ENCODE measurements at places on chromosomes 2 and 18. TPM values are rescaled to one million over a fixed set of nuclear protein-coding genes. Genes with fewer than 3 reads are reported as not detected.
A peak's percentile ranks its signal among the peaks of the same experiment; 100 is the strongest.

GLI2 gene
- 0.25 TPM for total RNA-seq

RPIA gene
- total RNA-seq: 23.6 TPM

RAD51AP2 gene
- total RNA-seq: not detected

TMEM247 gene
- not detected for total RNA-seq

LRP1B gene
- total RNA-seq: not detected

CHRNG gene
- total RNA-seq: not detected

KYNU gene
- 0.30 TPM for total RNA-seq

DNA sequence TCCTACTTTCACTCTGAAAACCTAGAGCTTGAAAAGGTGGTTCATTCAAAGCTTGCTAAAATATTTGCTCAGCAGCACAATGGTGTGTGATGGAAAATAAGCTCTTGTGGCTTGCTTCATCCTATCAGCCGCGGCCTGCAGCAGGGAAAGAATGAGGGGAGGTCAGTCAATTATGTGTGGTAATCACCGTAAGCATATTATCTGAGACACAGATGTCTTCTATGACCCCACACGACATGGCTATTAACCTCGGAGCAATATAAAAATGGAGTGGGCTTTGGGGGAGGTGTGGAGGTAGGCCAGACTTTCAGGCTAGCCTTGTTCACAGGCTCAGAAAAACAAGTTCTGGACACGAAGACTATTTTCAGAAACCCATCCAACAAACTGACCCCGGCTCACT is 98.4 kb upstream of the SIX3 start:
- no peak for DNase-seq
- no peaks in the 10 kb centered on the region for H3K27me3 ChIP-seq
- H3K27ac ChIP-seq: no peak overlapping the region
- H3K4me3 ChIP-seq: no peak overlapping the region
- H3K36me3 ChIP-seq: no peaks in the 10 kb centered on the region

- H3K4me3 ChIP-seq: no peak overlapping the region
- DNase-seq: no peak
- H3K27ac ChIP-seq: no peak overlapping the region
- H3K36me3 ChIP-seq: no peaks in the 10 kb centered on the region
These were observed 232.2 kb downstream of the THSD7B start for GRCh38 chr2:136997557-136997956.

DNA sequence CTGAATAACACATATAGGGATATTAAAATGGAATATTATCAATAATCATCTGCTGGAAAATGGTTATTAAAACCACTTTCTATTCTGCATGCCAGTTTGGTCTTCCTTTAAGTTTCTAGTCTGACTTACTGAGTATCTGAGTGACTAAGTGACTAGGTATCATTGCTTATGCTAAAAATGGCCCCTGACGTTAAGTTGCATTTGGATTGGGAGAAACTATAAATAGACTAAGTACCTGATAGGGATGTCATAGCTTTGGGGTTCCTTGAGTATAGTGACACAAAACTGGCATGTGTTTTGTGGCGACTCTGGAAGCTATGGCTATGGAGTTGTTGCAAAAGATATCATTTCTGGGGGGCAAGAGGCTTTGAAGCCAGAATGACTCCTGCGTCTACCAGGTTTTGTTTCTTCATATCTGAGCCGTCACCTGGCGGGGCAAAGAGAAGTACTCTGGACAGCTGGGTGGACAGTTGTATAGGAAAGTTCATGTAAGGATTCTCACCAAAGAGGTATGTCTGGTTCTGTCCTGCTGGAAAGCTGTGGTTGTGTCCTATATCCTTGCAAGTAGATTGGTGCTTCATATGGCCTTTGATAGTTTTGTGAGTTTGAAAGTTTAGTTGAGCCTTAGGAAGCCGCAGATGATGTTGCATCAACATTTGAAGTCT is 17.9 kb downstream of the ITGAV start:
- DNase-seq: no peak
- H3K4me1 ChIP-seq: no peaks in the 10 kb centered on the region
- no peaks in the 10 kb centered on the region for H3K27me3 ChIP-seq
- no peak overlapping the region for H3K4me3 ChIP-seq
- no peak overlapping the region for H3K27ac ChIP-seq

- H3K27me3 ChIP-seq: peaks cover 5% of the 10 kb centered on the region
- H3K36me3 ChIP-seq: no peaks in the 10 kb centered on the region
- no peak overlapping the region for H3K4me3 ChIP-seq
These were observed 60.9 kb upstream of the ACAA2 start for GRCh38 chr18:49874238-49874637.

DNA sequence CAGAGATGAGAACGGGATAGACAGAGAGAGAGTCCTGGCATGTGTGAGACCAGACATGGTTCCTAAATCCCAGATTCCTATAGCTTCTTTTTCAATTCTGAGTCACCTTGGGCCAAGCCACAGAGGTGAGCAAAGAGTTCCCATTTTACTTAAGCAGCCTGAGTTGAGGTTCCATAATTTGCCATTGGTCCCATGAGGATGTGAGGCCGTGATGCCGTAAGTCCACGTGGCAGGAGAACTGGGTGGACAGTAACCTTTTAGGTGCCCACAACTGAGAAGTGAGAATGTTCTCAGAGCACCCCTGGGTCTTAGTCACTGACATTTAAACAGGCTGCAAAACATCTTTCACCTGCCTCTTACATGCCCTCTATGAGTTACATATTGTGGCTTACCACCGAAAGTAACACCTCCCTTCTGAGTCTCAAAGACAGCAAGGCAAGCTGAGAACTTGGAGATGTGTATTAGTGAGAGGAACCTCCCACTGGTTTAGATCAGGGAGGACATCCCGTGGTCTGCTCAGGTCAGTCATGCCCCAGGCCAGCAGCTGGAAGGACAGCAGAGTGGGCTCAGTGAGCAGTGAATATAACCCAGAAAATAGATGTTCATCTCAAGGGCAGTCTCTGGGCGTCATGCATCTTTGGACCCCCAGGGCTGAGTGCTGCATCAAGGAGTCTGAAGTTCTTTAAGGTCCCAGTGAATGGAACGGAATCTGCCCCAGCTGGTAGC is 127.9 kb upstream of the LGALSL start:
- peaks cover 34% of the 10 kb centered on the region for H3K4me1 ChIP-seq
- H3K27me3 ChIP-seq: no peaks in the 10 kb centered on the region
- DNase-seq: peak; percentile 34
- no peaks in the 10 kb centered on the region for H3K36me3 ChIP-seq
- no peak overlapping the region for H3K4me3 ChIP-seq

GRCh38 chr2:205500065-205500464 is 182.2 kb upstream of the NRP2 start:
- H3K4me1 ChIP-seq: no peaks in the 10 kb centered on the region
- no peak for DNase-seq
- H3K4me3 ChIP-seq: no peak overlapping the region
- no peaks in the 10 kb centered on the region for H3K27me3 ChIP-seq
- H3K27ac ChIP-seq: no peak overlapping the region
- no peaks in the 10 kb centered on the region for H3K36me3 ChIP-seq

GRCh38 chr2:2805263-2805662 is 474.2 kb upstream of the MYT1L start:
- no peak for DNase-seq
- H3K36me3 ChIP-seq: no peaks in the 10 kb centered on the region
- no peak overlapping the region for H3K27ac ChIP-seq

DNA sequence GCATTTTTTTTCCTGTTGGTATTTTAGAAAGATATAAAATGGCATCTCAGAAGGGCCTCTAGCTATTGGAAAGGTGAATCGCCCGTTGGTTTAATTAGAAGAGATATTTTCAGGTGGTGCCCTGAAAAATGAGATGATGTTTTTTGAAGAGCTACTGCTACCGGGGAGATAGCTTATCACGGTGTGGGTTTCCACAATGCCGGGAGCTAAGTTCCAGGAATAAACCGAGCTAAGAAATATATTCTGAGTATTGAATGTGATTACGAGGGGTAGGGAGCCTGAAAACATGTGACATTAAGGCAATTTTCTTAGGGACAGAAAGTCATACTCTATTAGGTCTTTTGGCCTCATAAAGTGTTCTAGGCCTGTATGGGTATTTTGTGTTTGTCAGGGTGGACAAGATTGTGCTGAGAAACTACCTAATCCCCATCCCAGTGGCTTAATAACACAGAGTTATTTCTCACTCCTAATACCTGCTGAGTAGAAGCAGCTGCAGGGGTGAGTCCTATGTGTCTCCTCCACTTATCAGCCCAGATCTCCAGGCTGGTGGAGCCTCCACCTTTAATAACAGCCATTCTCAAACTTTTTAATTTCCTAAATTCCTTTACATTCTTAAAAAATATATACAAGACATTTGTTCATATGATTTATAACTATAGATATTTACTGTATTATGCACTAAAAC is 150.2 kb downstream of the LRRTM1 start:
- no peak overlapping the region for H3K4me3 ChIP-seq
- no peaks in the 10 kb centered on the region for H3K4me1 ChIP-seq
- H3K27me3 ChIP-seq: no peaks in the 10 kb centered on the region
- no peak for DNase-seq
- no peaks in the 10 kb centered on the region for H3K36me3 ChIP-seq

DNA sequence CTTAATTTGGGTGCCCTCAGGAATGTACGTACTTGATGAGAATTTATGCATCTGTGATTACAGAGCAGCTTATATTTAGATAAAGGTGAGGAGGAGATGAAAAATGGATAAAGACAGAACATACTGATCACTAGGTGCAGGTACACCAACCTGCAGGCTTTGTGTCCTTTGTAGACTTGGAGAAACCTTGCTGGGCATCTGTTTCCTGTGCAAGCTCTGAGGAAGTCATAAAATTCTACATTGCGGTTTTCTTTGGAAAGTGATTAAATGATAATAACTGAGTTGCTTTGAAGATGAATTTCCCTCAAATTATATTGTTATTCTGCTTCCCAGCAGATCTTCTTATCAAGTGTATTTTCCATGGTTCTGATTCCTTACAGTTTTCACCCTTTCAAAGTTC is 7.7 kb downstream of the RAB27B start:
- no peak overlapping the region for H3K4me3 ChIP-seq
- DNase-seq: no peak
- no peaks in the 10 kb centered on the region for H3K27me3 ChIP-seq
- H3K36me3 ChIP-seq: no peaks in the 10 kb centered on the region

- H3K36me3 ChIP-seq: no peaks in the 10 kb centered on the region
- H3K27me3 ChIP-seq: no peaks in the 10 kb centered on the region
These were observed 129.3 kb upstream of the SOX11 start for GRCh38 chr2:5562865-5563264.

DNA sequence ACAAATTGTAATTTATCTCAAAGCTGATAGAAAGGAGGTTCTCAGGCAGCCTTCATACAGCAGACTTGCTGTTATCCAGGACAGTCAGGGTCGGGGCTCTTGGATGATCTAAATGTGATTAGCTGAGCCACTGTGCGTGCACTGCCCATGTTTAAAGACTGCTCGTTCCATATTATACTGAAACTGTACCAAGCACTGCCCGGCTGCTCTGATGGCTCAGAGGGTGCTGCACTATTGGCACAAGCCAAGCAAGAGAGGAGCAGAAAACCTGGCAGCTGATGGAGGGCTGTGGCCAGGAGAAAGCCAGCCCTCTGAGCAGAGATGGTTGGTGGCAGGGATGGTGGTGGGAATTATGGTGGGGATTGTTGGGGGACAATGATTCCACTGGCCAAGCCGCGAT is 63.4 kb downstream of the COL6A3 start:
- H3K27me3 ChIP-seq: no peaks in the 10 kb centered on the region
- no peak overlapping the region for H3K4me3 ChIP-seq
- no peaks in the 10 kb centered on the region for H3K4me1 ChIP-seq
- H3K36me3 ChIP-seq: no peaks in the 10 kb centered on the region
- DNase-seq: no peak

- no peaks in the 10 kb centered on the region for H3K36me3 ChIP-seq
- no peak overlapping the region for H3K27ac ChIP-seq
- no peak for DNase-seq
- H3K27me3 ChIP-seq: no peaks in the 10 kb centered on the region
- no peaks in the 10 kb centered on the region for H3K4me1 ChIP-seq
- no peak overlapping the region for H3K4me3 ChIP-seq
These were observed 146.5 kb downstream of the NCKAP5 start for GRCh38 chr2:133421516-133422324.

GRCh38 chr2:64259312-64259711 is 115.1 kb upstream of the PELI1 start:
- H3K27me3 ChIP-seq: no peaks in the 10 kb centered on the region
- no peak overlapping the region for H3K27ac ChIP-seq
- H3K4me3 ChIP-seq: no peak overlapping the region
- DNase-seq: no peak

DNA sequence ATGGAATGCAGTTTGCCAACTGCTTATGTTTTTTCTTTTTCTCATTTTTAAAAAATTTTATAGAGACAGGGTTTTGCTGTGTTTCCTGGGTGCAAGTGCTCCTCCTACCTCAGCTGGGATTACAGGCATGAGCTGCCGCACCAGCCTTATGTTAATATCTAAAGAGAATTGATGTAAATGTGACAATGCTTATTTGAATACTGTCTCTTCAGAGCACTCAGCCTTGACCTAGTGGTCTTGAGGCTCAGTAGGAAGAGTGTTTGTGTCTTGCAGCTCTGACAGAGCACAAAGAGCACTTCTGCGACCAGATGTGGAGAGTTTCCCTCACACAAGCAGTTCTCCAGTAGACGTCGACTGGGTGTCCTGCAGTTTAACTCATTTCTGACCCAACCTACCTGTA is 55.3 kb downstream of the ARHGEF4 start:
- no peak overlapping the region for H3K27ac ChIP-seq
- peaks cover 26% of the 10 kb centered on the region for H3K27me3 ChIP-seq
- no peak overlapping the region for H3K4me3 ChIP-seq
- H3K36me3 ChIP-seq: no peaks in the 10 kb centered on the region
- H3K4me1 ChIP-seq: no peaks in the 10 kb centered on the region

- H3K27me3 ChIP-seq: no peaks in the 10 kb centered on the region
- H3K27ac ChIP-seq: no peak overlapping the region
- no peak overlapping the region for H3K4me3 ChIP-seq
- no peaks in the 10 kb centered on the region for H3K36me3 ChIP-seq
- DNase-seq: no peak
- no peaks in the 10 kb centered on the region for H3K4me1 ChIP-seq
These were observed 156.1 kb downstream of the ANTXR1 start for GRCh38 chr2:69168950-69169654.

DNA sequence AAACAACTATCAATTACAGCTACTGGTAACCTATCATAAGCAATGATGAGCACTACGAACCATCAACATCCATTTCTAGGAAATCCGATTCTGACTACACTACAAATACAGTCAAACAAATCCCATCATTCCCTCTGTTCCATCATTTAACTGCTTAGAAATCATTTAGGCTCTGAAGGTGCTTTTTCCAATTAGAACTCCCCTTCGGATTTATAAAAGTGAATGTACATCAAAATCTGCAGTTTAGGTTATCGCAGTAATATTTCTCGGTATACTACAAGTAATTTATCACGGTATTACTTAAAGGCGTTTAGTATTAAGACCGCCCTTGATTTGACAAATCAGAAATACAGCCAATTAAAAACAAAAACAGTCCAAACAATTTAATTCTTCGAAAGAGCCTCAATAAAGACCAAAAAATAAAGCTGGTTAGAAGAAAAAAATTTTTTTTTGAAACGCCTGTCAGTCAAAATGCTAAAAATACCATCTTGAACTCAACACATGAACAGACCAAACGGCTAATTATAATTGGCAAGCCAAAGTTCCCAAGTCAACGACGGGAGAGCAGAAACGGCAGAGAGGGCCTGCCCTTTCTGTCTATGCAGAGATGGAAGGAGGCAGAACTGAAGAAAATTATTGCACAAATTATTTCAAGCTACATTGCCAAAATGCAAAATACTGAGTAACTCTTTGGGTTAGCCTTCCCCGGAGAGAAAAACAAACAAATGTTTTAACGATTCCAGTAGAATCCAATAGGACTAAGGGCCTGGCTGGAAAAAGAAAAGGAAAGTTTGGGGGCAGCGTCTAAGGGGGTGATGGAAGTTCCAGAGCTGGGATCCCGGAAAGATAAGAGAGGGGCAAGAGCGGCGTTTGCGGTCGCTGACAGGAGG is 1.2 kb downstream of the VPS54 start:
- H3K36me3 ChIP-seq: no peaks in the 10 kb centered on the region
- H3K27ac ChIP-seq: peak overlapping the region; percentile 47
- no peaks in the 10 kb centered on the region for H3K27me3 ChIP-seq
- no peak for DNase-seq
- H3K4me1 ChIP-seq: peaks cover 6% of the 10 kb centered on the region

Measured in T-cell (primary cell).